ENCODE measurements at places on chromosomes 12 and 14.
A peak's percentile ranks its signal among the peaks of the same experiment; 100 is the strongest.

GRCh38 chr12:104215638-104216297 lies at the start of gene TXNRD1:
Gene TXNRD1, plus strand, starts transcription at chr12:104215779. Its CDS starts 24 bp downstream, at chr12:104215803.
- DNase-seq: peak; percentile 73

DNA sequence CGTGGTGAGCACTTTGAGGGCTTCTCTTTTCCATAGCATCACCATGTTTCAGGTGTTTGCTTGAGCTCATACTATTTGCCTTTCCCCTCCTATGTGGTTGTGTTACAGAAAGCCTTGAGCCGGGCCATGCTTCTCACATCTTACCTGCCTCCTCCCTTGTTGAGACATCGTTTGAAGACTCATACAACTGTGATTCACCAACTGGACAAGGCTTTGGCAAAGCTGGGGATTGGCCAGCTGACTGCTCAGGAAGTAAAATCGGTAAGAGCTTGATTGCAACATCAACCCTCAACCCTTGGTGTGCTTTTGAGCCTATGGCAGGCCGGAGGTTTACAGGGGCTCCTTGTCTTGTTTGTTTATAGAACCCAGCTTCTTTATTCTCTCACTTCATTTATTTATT lies 8.1 kb downstream of the LETMD1 start:
- peak; percentile 92 for DNase-seq

- DNase-seq: peak; percentile 51
These were observed 118.5 kb downstream of the TTC7B start for GRCh38 chr14:90697577-90698206.

DNA sequence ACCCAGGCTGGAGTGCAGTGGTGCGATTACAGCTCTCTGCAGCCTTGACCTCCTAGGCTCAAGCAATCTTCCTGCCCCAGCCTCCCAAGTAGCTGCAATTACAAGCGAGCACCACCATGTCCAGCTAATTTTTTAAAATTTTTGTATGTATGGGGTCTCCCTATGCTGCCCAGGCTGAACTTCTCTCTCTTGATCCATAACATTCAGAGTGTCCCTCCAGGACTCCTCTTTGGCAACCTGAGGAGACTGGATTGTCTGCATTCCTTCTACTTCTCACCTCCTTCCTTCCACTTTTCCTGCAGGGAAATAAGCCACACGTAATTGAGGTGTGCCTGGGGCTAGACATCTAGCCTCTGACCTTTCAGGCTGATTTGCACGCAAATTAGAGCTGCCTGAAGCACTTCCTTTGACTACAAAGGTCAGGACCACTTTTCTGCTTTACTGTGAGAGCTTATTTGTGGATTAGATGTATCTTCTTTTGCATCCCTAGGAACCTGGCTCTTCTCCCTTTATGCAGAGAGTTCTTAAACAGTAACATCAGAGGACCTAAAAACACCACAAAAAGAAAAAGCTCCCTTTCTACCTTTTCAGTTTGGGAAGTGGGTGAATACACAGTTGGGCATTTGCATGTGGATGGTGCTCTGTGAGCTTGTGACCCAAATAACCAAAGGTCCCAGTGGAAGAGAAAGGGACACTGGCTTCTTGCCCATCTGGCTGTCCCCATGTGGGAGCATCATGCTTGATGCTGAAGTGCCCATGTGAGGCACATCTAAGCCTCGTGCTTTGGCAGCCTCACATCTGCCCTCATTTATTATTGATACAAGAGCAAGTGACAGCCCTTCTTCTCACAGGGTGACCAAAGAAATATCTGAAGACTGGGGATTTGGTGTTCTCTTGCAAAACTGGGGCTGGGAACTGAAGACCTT lies 33.5 kb downstream of the PYGL start:
- no peak for DNase-seq

- DNase-seq: peak; percentile 75
These were observed 3.8 kb upstream of the NUMB start for GRCh38 chr14:73462048-73462715.

DNA sequence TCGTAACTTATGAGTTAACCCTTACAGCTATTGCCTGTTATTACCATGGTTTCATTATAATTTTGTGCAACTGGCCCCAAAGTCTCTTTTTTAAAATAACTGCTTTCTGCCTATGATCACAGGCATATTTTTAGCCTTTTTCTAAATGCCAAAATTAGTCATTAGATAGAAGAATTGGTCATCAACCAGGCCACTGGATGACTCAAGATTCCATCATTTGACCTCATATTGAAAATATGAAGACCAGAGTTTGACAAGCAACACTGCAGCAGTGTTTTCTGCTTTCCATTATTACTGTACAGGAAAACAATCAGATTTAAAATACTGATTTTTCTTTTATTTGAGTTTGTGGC lies 54.7 kb upstream of the OTOGL start:
- peak; percentile 83 for DNase-seq

DNA sequence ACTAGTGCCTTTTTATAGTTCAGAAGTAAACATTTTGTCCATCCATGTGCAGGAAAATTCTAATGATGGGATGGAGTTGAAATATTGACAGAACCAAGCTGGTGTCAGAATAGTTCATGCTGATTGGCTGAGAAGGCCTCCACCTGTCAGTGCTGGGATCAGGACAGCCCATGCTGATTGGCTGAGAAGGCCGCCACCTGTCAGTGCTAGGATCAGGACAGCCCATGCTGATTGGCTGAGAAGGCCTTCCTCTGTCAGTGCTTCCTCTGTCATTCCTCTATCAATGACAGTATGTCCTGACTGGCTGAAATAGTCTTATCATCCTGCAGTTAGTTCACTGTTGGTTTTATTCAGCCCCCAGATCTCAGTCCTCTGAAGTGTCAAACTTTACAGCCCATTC lies 95.7 kb downstream of the PPP2R5C start:
- no peak for DNase-seq

GRCh38 chr14:106039400-106039799 lies 513.0 kb downstream of the TMEM121 start:
- DNase-seq: no peak

GRCh38 chr14:50082308-50082742 lies 34.0 kb downstream of the VCPKMT start:
- DNase-seq: no peak

DNA sequence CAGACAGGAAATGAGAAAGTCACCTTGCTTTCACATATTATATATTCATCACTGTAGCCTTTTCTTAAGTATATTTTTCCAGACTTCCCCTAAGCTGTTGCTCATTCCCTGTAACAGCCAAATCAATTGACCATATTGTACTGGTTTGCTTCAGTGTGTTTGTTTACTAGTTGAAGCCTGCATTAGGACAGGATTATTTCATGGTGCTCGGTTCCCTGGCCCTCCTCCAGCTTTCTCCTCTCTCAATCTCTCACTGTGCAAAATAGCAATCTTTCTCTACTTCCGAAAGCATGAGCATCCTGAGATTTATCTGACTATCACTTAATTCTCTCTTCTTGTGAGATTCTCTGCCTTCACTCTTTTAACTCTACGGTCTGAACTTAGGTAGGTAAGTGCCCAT lies 2.4 kb downstream of the SLC35F4 start:
- DNase-seq: no peak

GRCh38 chr12:43789941-43790340 lies 16.2 kb downstream of the TWF1 start:
- no peak for DNase-seq

DNA sequence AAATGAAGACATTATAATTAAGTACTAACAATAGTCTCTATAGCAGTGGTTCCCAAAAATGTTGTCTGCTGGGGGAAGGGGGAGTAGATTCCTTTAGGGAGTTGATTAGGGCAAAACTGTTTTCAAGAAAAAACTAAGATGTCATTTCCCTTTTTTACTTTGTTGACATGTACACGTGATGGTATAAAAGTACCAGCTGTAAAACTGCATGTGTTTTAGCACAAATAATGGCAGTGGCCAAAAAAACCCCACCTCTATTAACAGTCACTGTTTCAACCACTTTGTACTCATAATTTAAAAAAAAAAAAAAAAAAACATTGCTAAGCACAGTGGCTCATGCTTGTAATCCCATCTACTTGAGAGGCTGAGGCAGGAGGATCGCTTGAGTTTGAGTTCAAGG lies 61.7 kb downstream of the PPP1R12A start:
- no peak for DNase-seq

- DNase-seq: no peak
These were observed 86.9 kb downstream of the TPH2 start for GRCh38 chr12:72025524-72025923.

- DNase-seq: no peak
These were observed 72.0 kb downstream of the NUMB start for GRCh38 chr14:73386342-73386741.

GRCh38 chr12:69569236-69569635 lies 16.0 kb upstream of the CCT2 start:
- DNase-seq: peak; percentile 53

DNA sequence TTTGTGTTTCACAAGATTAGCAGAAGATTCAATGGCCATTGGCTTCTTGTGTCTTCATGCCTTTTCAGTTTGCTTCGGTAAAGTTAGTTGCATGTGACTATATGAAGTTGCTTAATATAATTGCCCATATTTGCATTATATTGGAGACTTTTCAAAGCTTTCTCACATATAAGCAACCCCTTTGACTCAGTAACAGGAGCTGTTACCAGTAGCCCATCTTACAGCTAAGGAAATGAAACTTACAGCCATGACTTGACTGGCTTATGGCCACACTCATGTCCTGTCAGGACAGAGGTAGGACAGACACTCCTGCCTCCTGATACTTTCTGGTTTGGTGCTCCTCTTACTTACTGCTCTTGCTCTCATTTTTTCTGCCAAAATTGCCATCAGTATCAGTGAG lies 1082.1 kb downstream of the BCL11B start:
- no peak for DNase-seq

DNA sequence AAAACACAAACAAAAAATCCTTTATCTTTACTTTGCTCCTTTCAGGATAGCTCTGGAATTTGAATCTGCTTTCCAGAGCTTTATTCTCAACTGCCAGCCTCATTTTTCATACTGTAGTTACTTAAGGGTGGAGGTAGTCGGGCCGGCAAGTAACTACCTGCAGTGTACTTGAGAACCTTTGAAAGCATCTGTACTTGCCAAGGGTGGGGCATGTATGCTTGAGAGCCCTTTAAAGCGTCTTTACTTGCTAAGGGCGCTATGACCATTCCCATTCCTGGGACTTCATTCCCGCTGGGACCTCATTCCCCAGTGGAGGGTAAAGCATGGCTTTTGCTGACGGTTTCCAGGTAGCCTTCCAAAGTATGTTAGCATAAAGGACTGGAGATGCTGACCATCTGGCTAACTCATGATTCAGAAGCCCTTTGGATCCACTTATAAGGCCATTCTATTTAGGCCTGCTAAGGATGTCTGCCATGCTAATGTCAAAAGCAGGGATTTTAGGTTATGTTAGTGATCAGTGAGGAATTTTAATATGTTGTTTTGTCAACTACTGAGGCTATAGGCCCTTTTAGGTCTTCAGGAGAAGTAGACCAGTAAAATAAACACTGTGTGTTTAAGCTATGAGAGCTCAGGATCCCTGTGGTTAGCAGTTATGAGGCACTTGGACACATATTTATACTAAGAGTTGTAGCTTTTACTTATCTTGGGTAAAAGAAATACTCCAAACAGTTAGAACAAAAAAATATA lies 74.9 kb downstream of the CRADD start:
- DNase-seq: no peak

DNA sequence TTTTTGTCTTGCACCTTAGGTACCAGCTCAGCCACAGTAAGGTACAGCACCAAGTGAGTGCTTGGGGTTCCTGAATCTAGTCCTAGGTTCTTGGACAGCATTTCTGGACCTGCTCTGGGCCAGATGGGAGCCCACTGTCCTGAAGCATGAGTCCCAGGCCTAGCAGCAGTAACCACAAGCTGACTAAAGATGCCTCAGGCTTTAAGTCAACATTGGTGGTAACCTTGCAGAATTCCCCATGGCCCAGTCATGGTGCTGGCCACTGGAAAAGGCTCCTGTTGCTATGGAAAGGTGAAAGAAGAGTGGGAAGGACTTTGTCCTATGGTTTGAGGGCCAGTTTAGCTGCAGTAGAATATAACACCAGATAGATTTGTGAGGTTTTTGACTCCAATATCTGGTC lies 86.9 kb upstream of the CLEC14A start:
- peak; percentile 73 for DNase-seq

GRCh38 chr12:125882141-125882540 lies 816.9 kb downstream of the AACS start:
- DNase-seq: no peak

DNA sequence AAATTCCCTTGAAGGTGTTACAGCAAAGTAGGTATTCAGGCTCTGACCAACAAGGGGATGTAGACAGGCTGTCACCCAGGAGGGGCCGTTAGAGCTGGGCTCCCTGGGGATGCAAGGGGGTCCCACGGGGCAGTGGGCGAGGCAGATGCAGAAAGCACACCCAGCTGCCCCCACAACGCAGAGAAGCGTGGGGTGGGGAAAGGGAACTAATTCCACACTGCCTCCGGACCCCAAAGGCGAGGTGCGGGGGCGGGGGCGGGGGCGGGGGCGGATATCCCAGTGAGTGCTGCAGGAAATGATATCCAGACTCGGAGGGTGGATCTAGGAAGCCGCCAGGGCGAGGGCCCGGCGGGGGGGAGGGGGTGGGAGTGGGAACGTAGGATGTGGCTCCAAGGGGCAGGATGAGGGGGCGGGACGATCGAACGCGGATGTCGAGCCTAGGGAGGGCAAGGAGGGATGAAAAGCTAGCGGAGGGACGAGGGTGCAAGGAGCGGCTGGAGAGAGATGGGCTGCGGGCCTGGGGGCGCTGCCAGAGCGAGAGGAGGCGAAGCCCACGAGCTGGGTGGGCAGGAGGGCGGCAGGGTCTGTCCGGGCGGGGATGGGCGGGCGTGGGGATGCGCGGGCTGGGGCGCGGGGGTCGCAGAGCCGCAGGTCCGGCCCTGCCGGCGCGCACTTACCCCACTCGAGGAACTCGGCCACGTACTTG lies 874 bp downstream of the CDC42BPB start:
- peak; percentile 73 for DNase-seq

DNA sequence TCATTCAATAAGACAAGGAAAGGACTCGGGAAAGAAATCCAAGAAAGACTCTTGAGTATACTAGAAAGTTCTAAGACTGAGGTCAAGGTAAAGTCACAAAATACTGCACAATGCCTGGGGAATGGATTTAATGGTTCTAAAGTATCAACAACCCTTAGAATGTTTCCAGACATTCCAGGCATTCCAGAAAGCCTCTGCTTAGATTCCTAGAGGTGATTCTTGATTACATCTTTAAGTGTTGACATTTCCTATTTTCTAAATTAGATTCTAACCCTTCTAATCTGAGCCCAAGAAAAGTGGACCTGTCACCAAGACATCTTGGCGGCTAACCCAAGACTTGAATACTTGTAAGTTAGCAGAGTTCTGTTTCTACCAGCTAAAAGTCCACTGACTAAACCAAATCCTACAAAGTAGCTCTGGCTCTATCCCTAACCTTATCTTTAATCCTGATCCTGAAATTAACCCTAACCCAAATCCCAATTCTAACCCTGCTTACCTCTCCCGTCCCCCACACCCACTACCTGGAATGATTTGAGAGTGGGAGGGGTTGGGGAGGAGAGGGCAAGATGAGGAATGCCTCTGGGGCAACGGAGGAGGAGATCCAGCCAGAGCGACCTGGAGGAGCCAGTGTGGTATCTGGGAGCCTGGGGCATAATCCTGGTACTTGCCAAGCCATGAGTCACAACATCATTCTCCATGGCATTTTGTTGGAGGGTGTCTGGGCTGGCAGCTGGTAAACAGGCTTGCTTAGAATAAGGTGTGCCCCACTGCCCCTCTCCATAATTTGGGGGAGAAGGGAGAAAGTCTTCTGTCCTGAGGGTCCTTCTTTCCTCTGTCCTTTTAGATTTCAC lies 93.4 kb upstream of the HOXC13 start:
- DNase-seq: peak; percentile 98
